ENCODE measurements at places on chromosomes 6 and 20.
A peak's percentile ranks its signal among the peaks of the same experiment; 100 is the strongest.

DNA sequence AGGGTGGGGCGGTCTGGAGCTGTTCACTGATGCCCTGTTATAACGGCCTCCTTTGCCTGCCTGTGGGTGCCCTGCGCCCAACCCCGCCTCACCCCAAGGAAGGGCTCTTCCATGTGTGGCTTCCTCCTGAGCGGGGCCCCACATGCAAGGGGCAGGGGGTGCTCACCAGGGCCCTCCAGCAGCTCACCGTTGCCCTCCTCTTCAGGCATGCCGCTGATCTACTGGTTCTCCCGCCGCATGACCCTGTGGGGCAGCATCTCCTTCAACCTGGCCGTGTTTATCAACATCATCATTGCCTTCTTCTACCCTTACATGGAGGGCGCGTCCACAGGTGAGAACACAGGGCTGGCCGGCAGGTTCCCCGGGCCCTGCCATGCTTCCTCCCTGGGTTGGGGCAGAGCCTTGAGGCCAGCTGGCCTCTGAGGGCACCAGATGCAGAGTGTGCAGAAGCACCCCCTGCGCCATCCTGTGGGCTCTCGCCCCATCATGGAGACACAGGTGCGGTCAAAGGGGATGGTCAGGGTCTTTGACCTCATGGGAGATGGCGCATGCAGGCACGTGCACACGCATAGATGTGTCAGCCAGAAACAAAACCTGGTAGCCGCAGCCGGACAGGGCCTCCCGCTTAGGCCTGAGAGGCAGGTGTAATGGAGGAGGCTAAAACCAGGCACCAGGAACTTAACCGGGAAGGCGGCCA lies 22.9 kb downstream of the UQCC2 start:
- DNase-seq, result no peak

GRCh38 chr6:108175592-108176279 lies 9.9 kb downstream of the NR2E1 start:
- peak; percentile 6 for DNase-seq

DNA sequence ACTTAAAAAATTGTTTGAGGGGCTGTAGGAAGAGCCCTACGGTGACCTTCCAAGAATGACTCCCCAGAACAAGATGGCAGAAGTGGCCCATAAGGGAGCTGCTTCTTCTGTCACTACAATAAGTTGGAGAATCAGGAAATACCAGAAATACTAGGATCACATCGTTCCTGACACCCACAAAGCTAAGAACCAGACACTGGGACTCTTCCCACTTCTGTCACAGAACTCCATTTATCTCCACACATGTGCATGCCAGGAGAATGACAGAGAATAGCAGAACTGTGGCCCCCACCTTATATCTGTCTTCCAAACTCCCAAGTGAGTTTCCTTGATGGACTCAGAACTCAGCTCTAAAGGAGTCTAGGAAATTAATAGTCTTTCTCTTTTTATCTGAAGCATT lies 54.6 kb upstream of the UBR2 start:
- no peak for DNase-seq

GRCh38 chr6:27830212-27830599 lies 82.0 kb downstream of the OR2B2 start:
- DNase-seq, result no peak

DNA sequence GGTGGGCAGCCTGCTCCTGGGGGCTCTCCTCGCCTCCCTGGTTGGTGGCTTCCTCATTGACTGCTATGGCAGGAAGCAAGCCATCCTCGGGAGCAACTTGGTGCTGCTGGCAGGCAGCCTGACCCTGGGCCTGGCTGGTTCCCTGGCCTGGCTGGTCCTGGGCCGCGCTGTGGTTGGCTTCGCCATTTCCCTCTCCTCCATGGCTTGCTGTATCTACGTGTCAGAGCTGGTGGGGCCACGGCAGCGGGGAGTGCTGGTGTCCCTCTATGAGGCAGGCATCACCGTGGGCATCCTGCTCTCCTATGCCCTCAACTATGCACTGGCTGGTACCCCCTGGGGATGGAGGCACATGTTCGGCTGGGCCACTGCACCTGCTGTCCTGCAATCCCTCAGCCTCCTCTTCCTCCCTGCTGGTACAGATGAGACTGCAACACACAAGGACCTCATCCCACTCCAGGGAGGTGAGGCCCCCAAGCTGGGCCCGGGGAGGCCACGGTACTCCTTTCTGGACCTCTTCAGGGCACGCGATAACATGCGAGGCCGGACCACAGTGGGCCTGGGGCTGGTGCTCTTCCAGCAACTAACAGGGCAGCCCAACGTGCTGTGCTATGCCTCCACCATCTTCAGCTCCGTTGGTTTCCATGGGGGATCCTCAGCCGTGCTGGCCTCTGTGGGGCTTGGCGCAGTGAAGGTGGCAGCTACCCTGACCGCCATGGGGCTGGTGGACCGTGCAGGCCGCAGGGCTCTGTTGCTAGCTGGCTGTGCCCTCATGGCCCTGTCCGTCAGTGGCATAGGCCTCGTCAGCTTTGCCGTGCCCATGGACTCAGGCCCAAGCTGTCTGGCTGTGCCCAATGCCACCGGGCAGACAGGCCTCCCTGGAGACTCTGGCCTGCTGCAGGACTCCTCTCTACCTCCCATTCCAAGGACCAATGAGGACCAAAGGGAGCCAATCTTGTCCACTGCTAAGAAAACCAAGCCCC lies 16.0 kb downstream of the SLC2A10 start:
- no peak for DNase-seq

DNA sequence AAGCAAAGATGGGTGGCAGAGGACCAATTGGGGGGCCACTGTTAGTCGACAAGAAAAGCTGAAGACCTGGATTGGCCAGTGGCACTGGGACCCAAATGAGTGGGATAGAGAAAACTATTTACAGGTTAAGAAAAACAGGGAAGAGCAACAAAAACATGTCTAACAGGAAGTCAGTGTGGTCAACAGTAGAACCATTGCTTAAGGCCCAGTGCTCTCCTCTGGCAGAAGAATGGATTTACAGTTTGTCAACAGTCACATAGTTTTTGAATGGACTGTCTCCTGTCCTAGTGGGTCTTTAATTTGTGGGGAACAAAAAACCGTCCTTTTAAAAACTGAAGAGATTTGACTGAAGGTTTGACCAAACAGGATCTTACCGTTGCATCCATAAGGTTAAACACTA lies 12.1 kb upstream of the WTAP start:
- DNase-seq, result no peak

Data from DMS153 (cell line).